NCI-H187 (cell line): ENCODE measurements at places on chromosomes 4 and X.

GRCh38 chrX:23271026-23271425, 63.6 kb upstream of the PTCHD1 start:
- no peak for DNase-seq

- no peak for DNase-seq
Observed at GRCh38 chr4:171785388-171785787, 27.8 kb upstream of the GALNTL6 start.

GRCh38 chr4:122652379-122652778, 31.5 kb upstream of the IL21 start:
- no peak for DNase-seq

GRCh38 chr4:182918044-182918607, 940 bp upstream of the DCTD start:
- no peak for DNase-seq

DNA sequence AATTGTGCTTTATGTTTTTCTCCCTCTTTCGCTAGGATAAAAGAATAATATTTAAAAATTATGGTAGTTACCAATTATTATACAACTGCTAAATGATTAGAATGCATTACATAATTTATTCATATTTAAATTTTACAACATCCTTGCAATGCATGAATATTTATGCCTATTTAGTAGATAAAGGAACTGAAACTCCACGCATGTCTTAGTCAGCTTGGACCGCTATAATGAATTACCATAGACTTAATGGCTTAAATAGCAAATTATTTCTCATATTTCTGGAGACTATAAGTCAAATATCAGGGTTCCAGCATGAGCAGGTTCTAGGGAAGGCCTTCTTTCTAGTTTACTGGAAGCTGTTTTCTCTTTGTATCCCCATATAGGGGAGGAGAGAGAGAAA, 1555.4 kb upstream of the ADGRL3 start:
- DNase-seq, result no peak

DNA sequence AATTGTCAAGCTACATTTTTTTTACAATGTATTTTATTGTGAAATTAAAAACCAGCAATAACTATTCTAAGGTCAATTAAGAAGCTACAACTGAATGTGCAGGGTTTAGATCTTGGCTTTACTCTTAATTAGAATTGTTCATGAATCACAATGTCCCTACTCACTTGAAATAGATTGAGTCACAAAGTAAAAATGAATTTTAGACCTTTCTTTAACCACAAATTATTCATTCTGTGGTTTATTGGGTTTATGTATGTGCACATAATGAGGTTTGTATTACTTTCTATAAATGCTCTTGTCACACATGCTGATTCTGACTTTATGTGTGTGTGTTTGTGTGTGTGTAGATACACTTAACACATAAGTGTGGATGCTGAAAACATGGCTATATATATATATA, 647.0 kb upstream of the AADAT start:
- no peak for DNase-seq
